Hair follicular keratinocyte (primary cell): ENCODE measurements at places on chromosomes 4 and X. TPM values are rescaled to one million over a fixed set of nuclear protein-coding genes. Genes with fewer than 3 reads are reported as not detected.

ADH1A gene
- total RNA-seq: not detected in 2 replicates

PPARGC1A gene
- total RNA-seq: not detected in 2 replicates

STAP1 gene
- total RNA-seq: not detected in 2 replicates

FAM149A gene
- 0.08 TPM in 1 of 2 replicates, not detected in the other for total RNA-seq

ASB12 gene
- total RNA-seq: not detected in 2 replicates

TMEM271 gene
- total RNA-seq: not detected in 2 replicates

MAPK10 gene
- total RNA-seq: 2.8 and 5.6 TPM in 2 replicates

TMEM35A gene
- total RNA-seq: not detected in 2 replicates

FAM114A1 gene
- total RNA-seq: 71.3 and 76.6 TPM in 2 replicates

PLP2 gene
- total RNA-seq: 89.8 and 101 TPM in 2 replicates
